ENCODE measurements at places on chromosomes 6 and 20. TPM values are rescaled to one million over a fixed set of nuclear protein-coding genes. Genes with fewer than 3 reads are reported as not detected.

- H3K27ac ChIP-seq, result no peak overlapping the region
- H3K27me3 ChIP-seq, result no peaks in the 10 kb centered on the region
- no peak overlapping the region for H3K4me3 ChIP-seq
- no peak for DNase-seq
Measured at GRCh38 chr6:36827261-36828079, 11.8 kb downstream of the CPNE5 start.

- H3K36me3 ChIP-seq, result no peaks in the 10 kb centered on the region
- no peak overlapping the region for H3K27ac ChIP-seq
- no peak overlapping the region for H3K4me3 ChIP-seq
- H3K4me1 ChIP-seq, result no peaks in the 10 kb centered on the region
Measured at GRCh38 chr6:161204866-161205557, 68.8 kb downstream of the AGPAT4 start.

- H3K36me3 ChIP-seq, result no peaks in the 10 kb centered on the region
- no peak overlapping the region for H3K27ac ChIP-seq
- no peaks in the 10 kb centered on the region for H3K27me3 ChIP-seq
- no peaks in the 10 kb centered on the region for H3K4me1 ChIP-seq
- no peak for DNase-seq
- H3K4me3 ChIP-seq, result no peak overlapping the region
Measured at GRCh38 chr6:170089963-170090362, 200.9 kb downstream of the DLL1 start.

GRCh38 chr6:3960754-3961361 lies 111.7 kb downstream of the FAM50B start:
- H3K4me3 ChIP-seq, result no peak overlapping the region
- no peaks in the 10 kb centered on the region for H3K4me1 ChIP-seq
- H3K27me3 ChIP-seq, result no peaks in the 10 kb centered on the region
- no peak overlapping the region for H3K27ac ChIP-seq

- H3K4me1 ChIP-seq, result no peaks in the 10 kb centered on the region
- peak overlapping the region; percentile 52 for H3K4me3 ChIP-seq
- H3K36me3 ChIP-seq, result no peaks in the 10 kb centered on the region
- DNase-seq, result peak; percentile 95
- peak overlapping the region; percentile 64 for H3K27ac ChIP-seq
Measured at GRCh38 chr6:29748391-29749307, 25.4 kb downstream of the HLA-F start.

DNA sequence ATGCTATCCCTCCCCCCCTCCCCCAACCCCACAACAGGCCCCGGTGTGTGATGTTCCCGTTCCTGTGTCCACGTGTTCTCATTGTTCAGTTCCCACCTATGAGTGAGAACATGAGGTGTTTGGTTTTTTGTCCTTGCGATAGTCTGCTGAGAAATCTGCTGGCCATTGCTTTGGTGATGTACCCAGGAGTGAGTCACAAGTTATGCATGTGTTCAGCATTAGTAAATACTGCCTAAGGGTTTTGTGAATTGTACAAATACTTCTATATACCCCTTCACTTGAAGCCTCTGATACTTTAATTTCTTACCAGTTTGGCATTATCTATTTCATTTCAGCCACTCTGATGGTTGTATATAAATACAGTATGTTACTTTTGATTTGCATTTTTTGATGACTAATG lies 711.3 kb upstream of the GJE1 start:
- H3K4me1 ChIP-seq, result no peaks in the 10 kb centered on the region
- no peak overlapping the region for H3K27ac ChIP-seq
- DNase-seq, result no peak
- H3K27me3 ChIP-seq, result no peaks in the 10 kb centered on the region
- no peak overlapping the region for H3K4me3 ChIP-seq

GRCh38 chr20:10922941-10923340 lies 249.1 kb upstream of the JAG1 start:
- no peak overlapping the region for H3K4me3 ChIP-seq
- DNase-seq, result no peak
- no peaks in the 10 kb centered on the region for H3K4me1 ChIP-seq
- H3K36me3 ChIP-seq, result no peaks in the 10 kb centered on the region

GRCh38 chr20:37643400-37643799 lies 50.4 kb upstream of the CTNNBL1 start:
- DNase-seq, result no peak
- no peaks in the 10 kb centered on the region for H3K4me1 ChIP-seq
- no peaks in the 10 kb centered on the region for H3K36me3 ChIP-seq

- no peak overlapping the region for H3K27ac ChIP-seq
- H3K36me3 ChIP-seq, result no peaks in the 10 kb centered on the region
- H3K27me3 ChIP-seq, result no peaks in the 10 kb centered on the region
- no peak for DNase-seq
- H3K4me1 ChIP-seq, result no peaks in the 10 kb centered on the region
Measured at GRCh38 chr20:19652591-19653026, 105.4 kb upstream of the RIN2 start.

GRCh38 chr6:147507162-147508041 lies 1.1 kb upstream of the SAMD5 start:
- DNase-seq, result no peak
- no peaks in the 10 kb centered on the region for H3K27me3 ChIP-seq
- H3K27ac ChIP-seq, result no peak overlapping the region
- no peaks in the 10 kb centered on the region for H3K36me3 ChIP-seq

DNA sequence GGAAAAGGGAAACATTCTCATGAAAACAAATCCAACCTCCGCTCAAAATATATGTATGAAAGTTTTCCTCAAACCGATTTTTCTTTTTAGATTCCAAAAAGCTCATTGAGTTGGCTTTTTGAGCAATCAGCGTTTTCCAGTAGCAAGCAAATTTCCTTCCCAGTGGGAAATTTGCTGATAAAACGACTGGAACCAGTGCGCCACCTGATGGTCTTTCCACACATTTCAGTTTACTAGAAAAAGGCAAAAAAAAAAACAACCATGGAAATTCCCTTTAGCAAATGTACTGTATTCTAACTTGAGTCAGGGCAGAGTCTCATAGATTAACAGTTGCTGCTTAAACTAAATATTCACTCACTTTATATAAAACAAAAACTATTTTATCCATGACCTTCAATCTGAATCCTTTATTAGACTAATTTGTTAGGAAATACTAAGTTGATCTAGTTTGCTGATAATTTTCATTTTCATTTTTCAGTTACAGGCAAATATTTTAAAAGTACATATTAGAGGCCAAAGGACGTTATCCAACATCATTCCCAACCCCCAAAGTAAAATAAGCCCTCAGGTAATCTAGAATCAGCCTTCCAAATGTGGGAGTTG lies 271.5 kb downstream of the FOXA2 start:
- H3K27me3 ChIP-seq, result peaks cover 3% of the 10 kb centered on the region
- no peaks in the 10 kb centered on the region for H3K36me3 ChIP-seq
- H3K4me3 ChIP-seq, result no peak overlapping the region
- no peak overlapping the region for H3K27ac ChIP-seq
- no peaks in the 10 kb centered on the region for H3K4me1 ChIP-seq
- DNase-seq, result peak; percentile 11

KCNK5 gene
- total RNA-seq, result 1.8 TPM

FERMT1 gene
- 9.0 TPM for total RNA-seq

SALL4 gene
- 12.6 TPM for total RNA-seq
